Cardiac atrium fibroblast (primary cell): ENCODE measurements at places on chromosomes 7 and 10. TPM values are rescaled to one million over a fixed set of nuclear protein-coding genes. Genes with fewer than 3 reads are reported as not detected.

The LRRC4 gene
- under 0.01 and 0.72 TPM in 2 replicates for total RNA-seq

The SCART1 gene
- total RNA-seq, result 0.54 TPM in 1 of 2 replicates, not detected in the other

The ELMO1 gene
- 0.54 and 5.8 TPM in 2 replicates for total RNA-seq

The RNF32 gene
- not detected in 2 replicates for total RNA-seq

The MLXIPL gene
- total RNA-seq, result 1.5 TPM in 1 of 2 replicates, not detected in the other

The HKDC1 gene
- 0.18 and 0.49 TPM in 2 replicates for total RNA-seq

The NRAP gene
- total RNA-seq, result not detected in 2 replicates

The SLC39A12 gene
- total RNA-seq, result not detected in 2 replicates

The CPA4 gene
- total RNA-seq, result 56.7 and 90.1 TPM in 2 replicates

The ADRA2A gene
- 0.16 and 0.36 TPM in 2 replicates for total RNA-seq

The FAM170B gene
- not detected in 2 replicates for total RNA-seq

The LRRN3 gene
- total RNA-seq, result 0.18 and 3.1 TPM in 2 replicates

The ICA1 gene
- total RNA-seq, result not detected in 2 replicates

The EFCAB10 gene
- total RNA-seq, result not detected in 2 replicates

The TMEM139 gene
- total RNA-seq, result not detected in 2 replicates

The SYT15 gene
- under 0.01 TPM in 1 of 2 replicates, not detected in the other for total RNA-seq

The ABCA13 gene
- total RNA-seq, result not detected in 2 replicates

The AKR1C8 gene
- total RNA-seq, result not detected in 2 replicates

The TMEM248 gene
- 82.7 and 98.8 TPM in 2 replicates for total RNA-seq

The IFIT2 gene
- 3.6 and 6.5 TPM in 2 replicates for total RNA-seq

The NXPH1 gene
- not detected in 2 replicates for total RNA-seq

The UCMA gene
- not detected in 2 replicates for total RNA-seq

The IPMK gene
- 6.9 and 7.9 TPM in 2 replicates for total RNA-seq

The GIMAP1 gene
- total RNA-seq, result 0.81 TPM in 1 of 2 replicates, not detected in the other

The WAC gene
- 44.9 and 45.9 TPM in 2 replicates for total RNA-seq

The FBXL13 gene
- 0.81 and 0.90 TPM in 2 replicates for total RNA-seq

The IRF5 gene
- 0.16 TPM in 1 of 2 replicates, not detected in the other for total RNA-seq

The FKBP9 gene
- 308 and 329 TPM in 2 replicates for total RNA-seq

The NANOS1 gene
- 8.7 and 14.3 TPM in 2 replicates for total RNA-seq

The TUBAL3 gene
- total RNA-seq, result not detected in 2 replicates

The TAX1BP1 gene
- total RNA-seq, result 64.3 and 71.6 TPM in 2 replicates

The HOXA2 gene
- not detected in 2 replicates for total RNA-seq

The MYOZ1 gene
- not detected in 2 replicates for total RNA-seq

The WEE2 gene
- total RNA-seq, result not detected in 2 replicates

The HOXA7 gene
- not detected in 2 replicates for total RNA-seq

The AGR3 gene
- total RNA-seq, result not detected in 2 replicates

The ACSM6 gene
- not detected in 2 replicates for total RNA-seq

The GDF2 gene
- not detected in 2 replicates for total RNA-seq

The POT1 gene
- 18.6 and 21.5 TPM in 2 replicates for total RNA-seq

The RAMP3 gene
- not detected in 2 replicates for total RNA-seq

The MRC1 gene
- total RNA-seq, result under 0.01 TPM in 1 of 2 replicates, not detected in the other

The ZEB1 gene
- 20.2 and 21.5 TPM in 2 replicates for total RNA-seq

The DYDC2 gene
- not detected in 2 replicates for total RNA-seq

The NUTM2E gene
- not detected in 2 replicates for total RNA-seq

The BEND7 gene
- total RNA-seq, result 0.81 and 1.6 TPM in 2 replicates

The SPACDR gene
- total RNA-seq, result 1.5 TPM in 1 of 2 replicates, not detected in the other

The METTL2B gene
- total RNA-seq, result 18.2 and 20.9 TPM in 2 replicates

The CTTNBP2 gene
- total RNA-seq, result not detected in 2 replicates

The IFT22 gene
- 22.7 and 22.9 TPM in 2 replicates for total RNA-seq

The FRA10AC1 gene
- 3.1 and 3.2 TPM in 2 replicates for total RNA-seq

The MBL2 gene
- not detected in 2 replicates for total RNA-seq
